WTC11 (cell line): ENCODE measurements at places on chromosomes 3 and 15.

DNA sequence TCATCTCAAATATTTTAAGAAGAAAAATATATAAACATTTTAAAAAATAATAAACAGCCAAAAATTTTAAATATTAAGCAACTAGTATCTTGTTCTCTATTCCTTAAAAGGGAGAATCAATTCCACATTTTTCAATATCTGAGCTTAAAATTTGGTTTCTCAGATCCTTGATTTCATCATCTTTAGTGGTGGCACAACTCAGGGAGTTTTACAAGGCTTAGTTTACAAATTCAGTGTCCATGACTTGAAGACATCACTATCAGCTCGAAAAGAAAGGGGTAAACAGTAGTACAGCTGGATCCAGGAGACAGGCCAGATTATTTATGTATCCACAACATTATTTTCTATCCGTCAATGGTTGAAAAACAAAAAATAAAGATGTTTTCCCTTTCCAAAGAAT is 11.6 kb downstream of the IGF2BP2 start:
- no peak for DNase-seq

DNA sequence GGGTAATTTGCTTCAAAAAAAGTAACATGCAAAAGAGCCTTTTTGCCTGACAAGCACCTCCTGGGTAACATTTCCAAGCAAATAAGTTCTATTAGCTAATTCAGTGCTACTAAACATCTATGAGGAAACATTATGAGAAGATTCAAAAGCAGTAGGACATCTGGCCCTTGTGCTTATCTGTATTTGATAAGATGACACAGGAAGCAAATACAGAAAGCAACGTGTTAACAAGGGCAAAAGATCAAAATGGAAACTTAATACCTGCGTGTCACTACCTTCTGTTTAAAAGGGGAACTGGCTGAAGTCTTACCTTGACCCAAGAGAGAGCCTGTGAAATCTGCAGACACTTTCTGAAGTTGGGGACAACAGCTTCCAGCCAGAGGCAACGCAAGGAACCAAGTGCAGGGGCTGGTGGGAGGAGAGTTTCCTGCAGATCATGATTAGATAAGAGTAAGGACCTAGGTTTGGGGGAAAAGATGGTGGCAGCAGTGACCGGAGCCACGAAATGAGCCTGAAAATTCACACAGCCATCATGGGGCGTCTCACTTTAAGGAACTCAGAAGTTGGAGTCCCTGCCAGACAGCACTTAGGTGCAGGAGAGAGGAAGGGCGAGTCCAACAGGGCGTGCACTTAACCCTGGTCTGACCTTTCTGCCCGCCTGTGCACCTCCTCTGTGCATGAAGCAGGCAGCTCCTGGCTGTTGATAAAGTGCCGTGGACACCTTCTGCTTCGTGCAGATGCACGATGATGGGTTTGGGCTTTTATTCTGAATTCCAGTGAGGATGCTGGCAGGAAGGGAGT is 153.6 kb upstream of the BHLHE40 start:
- DNase-seq: no peak

GRCh38 chr15:34223904-34224596 is 766 bp upstream of the EMC4 start:
- no peak for DNase-seq

DNA sequence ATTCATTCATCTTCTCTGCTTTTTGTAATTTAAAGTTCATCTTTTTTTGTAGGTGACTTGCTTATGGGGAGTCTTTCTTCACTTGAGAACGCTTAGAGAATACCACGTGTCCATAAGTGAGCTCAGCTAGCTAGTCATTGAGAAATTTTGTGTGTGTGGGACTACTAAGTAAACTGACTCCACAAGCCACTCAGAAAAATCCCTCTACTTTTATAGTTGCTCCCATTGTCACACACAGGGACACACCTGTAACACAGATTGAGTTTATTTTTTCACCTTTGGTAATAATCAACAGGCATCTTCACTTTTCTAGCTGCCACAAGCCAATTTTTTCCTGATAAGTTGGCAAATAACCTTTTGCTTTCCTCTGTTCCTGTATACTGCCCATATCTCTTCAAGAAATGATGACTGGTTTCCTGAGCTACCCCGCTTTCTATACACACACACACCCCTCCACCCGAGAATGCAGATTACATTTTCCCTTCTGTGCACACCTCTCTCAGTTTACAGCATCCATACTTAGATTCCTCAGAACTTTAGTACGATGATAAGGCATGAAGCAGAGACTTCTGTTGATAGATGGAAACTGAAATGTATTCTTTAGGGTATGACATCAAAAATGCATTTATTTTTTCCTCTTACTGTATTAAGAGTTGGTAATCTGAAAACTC is 4.6 kb downstream of the TSC22D2 start:
- no peak for DNase-seq

DNA sequence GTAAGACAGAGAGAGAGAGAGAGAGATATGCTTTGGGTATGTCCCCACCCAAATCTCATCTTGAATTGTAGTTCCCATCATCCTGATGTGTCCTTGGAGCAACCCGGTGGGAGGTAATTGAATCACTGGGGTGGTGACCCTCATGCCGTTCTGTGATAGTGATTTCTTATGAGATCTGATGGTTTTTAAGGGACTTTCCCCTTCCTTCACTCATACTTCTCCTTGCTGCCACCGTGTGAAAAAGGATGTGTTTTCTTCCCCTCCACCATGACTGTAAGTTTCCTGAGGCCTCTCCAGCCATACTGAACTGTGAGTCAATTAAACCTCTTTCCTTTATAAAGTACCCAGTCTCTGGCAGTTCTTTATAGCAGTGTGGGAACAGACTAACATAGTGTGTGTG is 60.3 kb downstream of the EOMES start:
- no peak for DNase-seq

GRCh38 chr3:58013973-58014649 is 5.9 kb downstream of the FLNB start:
- no peak for DNase-seq

GRCh38 chr3:154758109-154758868 is 321.8 kb upstream of the MME start:
- DNase-seq: no peak

- DNase-seq: no peak
These were observed 57.3 kb upstream of the SPRED1 start for GRCh38 chr15:38195191-38195901.

DNA sequence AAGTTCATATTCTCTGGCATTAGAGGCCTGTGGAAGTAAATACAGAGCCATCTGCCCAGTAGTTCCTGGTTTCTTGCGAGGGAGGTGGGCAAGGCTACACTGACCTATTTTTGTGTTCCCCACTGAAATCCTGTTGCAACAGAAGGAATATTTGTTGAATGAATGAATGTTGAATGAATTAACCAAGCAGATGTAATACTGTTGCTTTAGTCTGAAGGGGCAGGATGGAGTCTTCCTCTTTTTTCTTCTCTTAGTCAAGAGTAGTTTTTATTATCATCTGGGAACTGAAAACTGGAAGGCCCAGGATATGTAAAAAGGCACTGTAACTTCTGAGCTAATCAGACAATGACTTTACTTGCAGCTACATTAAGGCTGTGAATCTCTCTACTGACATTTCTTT is 17.1 kb downstream of the BLOC1S6 start:
- DNase-seq: no peak

DNA sequence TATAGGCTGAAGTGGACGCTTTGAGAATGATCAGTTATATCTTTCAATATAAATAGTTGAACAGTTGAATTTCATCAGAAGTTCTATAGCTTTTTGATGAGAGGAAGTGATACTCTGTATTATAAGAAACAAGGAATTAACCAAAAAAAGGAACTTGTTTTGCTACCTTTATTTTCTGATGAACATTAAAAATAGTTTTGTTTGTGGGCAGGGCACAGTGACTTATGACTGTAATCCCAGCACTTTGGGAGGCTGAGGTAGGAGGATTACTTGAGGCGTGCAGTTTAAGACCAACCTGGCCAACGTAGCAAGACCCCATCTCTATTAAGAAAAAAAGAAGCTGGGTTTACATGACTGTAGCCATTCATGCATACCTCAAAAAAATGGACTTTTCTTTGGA is 16.7 kb downstream of the BLOC1S6 start:
- no peak for DNase-seq

DNA sequence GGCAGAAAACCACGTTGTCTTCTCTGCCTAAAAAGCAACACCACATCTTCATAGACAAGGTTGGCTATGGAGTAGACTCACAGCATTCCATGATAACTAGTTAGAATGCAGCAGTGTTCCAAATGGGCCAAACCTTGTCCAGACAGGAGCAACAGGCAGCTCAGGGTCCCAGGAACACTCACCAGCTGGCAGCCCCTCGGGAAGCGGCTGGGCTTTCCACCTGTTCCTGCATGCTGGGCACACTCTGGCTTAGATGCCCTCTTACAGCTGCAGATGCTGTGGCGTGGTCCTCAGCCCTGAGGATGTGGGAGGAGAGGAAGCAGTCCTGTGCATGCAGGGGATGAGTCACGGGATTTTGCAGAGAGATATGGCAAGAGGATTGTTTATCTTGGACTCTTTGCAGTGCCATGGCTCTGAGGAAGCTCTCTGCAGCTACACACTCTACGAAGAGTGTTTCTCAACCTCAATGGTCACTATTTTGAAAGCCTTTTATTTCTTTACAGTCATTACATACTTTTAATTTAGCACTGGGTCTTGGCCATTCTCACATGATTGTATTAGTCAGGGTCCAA is 11.3 kb downstream of the NRROS start:
- no peak for DNase-seq

- no peak for DNase-seq
These were observed 123.9 kb downstream of the RSRC1 start for GRCh38 chr3:158233791-158234190.

DNA sequence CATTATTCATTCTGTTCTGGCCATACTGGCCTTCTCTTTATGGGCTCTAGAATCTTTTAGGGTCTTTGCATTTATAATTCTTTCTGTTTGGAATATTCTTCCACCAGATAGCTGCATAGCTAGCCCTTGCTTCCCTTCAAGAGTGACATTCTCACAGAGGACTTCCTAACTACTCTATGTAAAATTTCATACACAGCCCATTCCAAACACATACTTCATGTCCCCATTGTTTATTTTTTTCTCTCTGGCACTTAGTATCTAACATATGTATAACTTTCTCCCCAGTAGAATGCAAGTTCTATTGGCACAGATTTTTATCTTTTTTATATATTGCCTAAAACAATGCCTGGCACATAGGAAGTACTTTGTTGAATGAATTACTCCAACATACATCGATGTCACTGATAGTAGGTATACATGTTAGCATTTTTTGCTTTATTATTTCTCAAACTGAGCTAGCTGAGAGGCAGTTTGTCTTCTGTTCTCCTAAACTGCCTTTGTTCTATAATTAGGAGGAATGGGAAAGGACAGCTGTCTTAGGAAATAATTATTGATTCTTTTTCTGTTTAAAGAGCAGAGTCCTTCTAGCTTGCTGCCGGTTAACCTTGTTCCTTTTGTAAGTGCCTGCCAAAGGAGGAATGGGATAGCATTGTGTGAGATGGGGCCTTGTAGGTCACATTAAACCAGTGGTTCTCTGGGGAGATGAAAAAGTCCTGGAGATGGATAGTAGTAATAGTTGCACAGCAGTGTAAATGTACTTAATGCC is 7.9 kb downstream of the FAM162A start:
- DNase-seq: no peak

DNA sequence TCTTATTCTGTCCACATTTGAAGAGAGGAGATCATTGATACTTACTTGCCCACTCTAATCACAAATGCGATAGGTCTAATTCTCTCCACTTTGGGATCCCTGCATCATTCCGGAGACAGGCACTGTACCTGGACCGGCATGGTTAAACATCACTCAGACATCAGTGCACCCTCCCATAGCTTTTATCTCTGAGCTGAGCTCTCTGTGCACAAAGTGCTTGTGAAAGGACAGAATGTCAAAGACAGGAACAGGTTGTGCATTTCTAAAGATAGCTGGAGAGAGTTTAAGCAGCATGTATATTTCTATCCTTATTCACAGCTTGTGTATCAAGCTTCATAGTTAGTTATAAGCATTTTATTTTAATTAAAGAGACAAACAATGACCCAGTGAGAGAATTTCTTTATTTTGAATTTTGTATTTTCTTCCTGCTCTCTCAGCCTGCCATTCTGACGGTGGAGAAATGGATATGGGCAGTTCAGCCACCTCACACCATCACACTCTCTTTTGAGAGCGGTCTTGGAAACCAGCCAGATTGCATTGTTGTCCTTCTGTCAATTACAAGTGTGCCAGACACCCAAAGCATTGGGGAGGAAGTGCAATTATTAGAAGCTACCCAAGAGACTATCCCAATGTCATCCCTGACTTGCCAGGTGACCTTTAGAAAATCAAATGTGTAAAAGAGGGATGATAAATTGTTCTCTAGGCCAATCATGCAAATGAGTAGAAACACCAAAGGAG is 65.2 kb upstream of the CHL1 start:
- DNase-seq: no peak

GRCh38 chr3:1515882-1516281 is 423.1 kb downstream of the CNTN6 start:
- DNase-seq: no peak

DNA sequence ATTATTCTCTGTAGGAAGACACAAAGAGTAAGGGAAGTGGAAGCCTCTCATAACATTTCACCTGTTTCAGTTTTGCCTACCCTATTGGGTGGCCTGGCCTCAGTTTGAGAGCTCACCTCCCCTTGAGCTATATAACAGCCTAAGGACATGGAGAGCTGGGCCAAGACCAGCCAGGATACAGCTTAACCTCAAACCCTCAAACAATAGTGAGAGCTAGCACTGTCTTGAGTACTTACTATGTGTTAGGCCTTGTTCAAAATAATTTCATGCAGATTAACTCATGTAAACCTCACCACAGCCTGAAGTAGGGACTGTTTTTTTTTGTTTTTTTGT is 15.0 kb upstream of the TBL1XR1 start:
- no peak for DNase-seq

DNA sequence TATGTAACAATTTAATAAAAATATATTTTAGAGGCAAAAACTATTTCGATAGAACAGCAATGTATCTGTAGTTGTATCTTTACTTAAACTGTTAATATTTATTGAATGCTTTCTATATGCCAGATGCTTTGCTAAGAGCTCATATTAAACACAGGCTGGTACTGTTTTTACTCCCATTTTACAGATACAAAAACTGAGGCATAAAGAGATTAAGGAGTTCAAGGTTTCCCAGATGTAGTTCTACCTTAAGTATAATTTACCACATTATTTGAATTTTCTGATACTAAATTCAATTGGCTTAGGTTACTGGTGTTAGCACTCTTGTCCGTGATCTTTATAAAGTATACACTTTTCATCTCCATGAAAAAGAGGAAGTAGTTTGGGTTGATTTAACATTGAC is 149.8 kb downstream of the ROBO2 start:
- DNase-seq: no peak

DNA sequence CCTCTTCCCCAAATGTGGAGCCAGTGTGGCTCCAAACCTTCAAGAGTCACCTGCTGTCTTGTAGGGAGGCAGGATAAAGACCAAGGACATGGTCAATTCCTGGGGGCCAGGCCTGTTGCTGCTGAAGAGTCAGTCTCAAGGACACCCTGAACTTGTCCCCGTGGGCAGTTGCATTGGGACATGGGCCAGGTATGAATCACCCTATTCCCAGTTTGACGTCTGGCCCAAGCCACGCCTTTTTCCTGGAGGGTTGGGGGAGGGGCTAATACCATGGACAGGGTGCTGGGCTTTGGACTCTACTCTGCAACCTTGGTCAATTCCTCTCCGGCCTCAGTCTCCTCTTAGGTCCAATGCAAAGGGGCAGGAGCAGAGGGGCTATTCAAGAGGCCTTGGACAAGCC is 10.4 kb downstream of the ATP2B2 start:
- DNase-seq: no peak
